ENCODE measurements at places on chromosomes 7 and 10. TPM values are rescaled to one million over a fixed set of nuclear protein-coding genes. Genes with fewer than 3 reads are reported as not detected.

The IDI2 gene
- total RNA-seq: not detected

The PYROXD2 gene
- 6.2 TPM for total RNA-seq

The NEBL gene
- 66.4 TPM for total RNA-seq

The LHFPL3 gene
- 66.0 TPM for total RNA-seq

The LIPF gene
- total RNA-seq: not detected

The MYH16 gene
- not detected for total RNA-seq

The OR2A5 gene
- total RNA-seq: not detected

The FERD3L gene
- total RNA-seq: not detected

The TSPAN15 gene
- total RNA-seq: 10.6 TPM

The RAB19 gene
- not detected for total RNA-seq

The GDF2 gene
- total RNA-seq: 0.23 TPM

The FAM25A gene
- total RNA-seq: not detected

The MICALL2 gene
- total RNA-seq: 8.1 TPM

The SDK1 gene
- 18.9 TPM for total RNA-seq

The RTKN2 gene
- total RNA-seq: 10.6 TPM

The BZW2 gene
- total RNA-seq: 57.7 TPM

The FEZF1 gene
- 12.2 TPM for total RNA-seq

The STAMBPL1 gene
- 19.1 TPM for total RNA-seq

The NRG3 gene
- 26.3 TPM for total RNA-seq

The NPC1L1 gene
- total RNA-seq: not detected

The PRSS1 gene
- total RNA-seq: not detected

The CDC14C gene
- total RNA-seq: not detected

The COL17A1 gene
- under 0.01 TPM for total RNA-seq

The TMEM176B gene
- 5.8 TPM for total RNA-seq

The LAMTOR4 gene
- total RNA-seq: 48.9 TPM

The IGFBP3 gene
- total RNA-seq: 7.2 TPM

The XRCC2 gene
- total RNA-seq: 4.6 TPM

The PRSS37 gene
- total RNA-seq: not detected

The TBC1D12 gene
- total RNA-seq: 66.2 TPM

The PRPS1L1 gene
- not detected for total RNA-seq

The PAPSS2 gene
- total RNA-seq: 3.7 TPM

The PCLO gene
- total RNA-seq: 77.5 TPM

The EN2 gene
- total RNA-seq: 0.23 TPM

All from diencephalon (tissue), 1 donor.